ENCODE measurements at places on chromosomes 6 and 20.

DNA sequence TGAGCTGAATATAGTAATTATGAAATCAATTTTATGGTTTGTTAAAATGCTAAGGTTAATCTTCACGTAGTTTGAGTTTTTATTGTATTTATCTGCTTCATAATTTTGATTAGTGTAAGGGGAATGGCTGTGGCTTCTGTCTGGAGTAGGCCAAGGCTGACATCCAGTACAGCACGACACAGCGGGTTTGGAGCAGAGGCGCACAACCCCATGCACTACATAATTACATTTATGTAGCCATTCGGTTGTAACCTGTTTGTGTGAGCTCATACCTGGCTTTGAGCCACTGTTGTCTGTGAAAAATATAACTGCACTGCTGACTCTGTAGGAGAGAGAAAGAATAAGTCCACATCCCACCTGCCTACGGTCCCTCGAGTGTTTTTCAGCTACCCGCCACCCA is 615.5 kb downstream of the EYS start:
- no peak for DNase-seq

DNA sequence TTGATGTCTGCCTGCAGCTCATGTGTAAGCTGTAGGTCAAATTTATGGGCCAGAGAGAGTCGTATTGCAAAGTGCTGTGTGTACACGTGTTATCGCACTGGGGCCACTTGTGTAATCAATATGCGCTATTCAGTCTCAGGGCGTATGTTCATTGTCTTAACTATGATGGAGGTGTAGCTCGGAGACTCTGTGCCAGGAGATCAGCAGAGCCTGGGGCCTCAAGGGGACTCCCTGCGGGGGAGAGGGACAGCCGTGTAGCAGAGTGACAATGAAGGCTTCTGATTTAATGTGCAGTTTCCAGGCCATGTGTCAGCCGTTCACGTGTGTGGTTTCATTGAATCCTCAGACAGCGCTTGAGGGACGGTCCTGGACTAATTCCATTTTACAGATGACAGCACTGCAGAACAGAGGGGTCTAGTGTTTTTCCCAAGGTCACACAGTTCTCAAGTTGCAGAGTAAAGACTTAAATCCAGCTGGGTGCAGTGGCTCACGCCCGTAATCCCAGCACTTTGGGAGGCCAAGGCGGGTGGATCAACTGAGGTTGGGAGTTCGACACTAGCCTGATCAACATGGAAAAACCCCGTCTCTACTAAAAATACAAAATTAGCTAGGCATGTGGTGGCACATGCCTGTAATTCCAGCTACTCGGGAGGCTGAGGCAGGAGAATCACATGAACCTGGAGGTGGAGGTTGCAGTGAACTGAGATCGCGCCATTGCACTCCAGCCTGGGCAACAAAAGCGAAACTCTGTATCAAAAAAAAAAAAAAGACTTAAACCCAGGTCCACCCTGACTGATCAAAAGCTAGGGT is 242.5 kb downstream of the PREX1 start:
- DNase-seq = no peak

DNA sequence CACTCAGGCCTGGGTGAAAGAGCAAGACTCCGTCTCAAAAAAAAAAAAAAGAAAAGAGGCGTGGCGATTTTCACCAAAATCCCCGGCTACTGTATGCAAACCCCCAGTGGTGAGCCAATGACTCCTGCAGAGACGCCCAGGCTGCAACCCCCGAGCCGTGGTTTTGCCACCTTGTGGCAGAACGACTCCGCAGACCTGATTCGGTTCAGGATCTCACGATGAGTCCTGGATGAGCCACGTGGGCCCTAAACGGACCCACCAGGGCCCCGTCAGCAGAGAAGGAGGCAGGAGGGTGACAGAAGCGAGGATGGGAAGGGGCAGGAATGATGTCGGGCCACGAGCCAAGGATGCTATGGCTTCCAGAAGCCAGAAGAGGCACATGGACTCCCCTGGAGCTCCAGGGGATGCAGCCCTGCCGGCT is 42.5 kb downstream of the SLC2A4RG start:
- DNase-seq = no peak

- no peak for DNase-seq
Measured at GRCh38 chr6:69238067-69238466, 558.7 kb downstream of the LMBRD1 start.

- DNase-seq = no peak
Measured at GRCh38 chr20:10483691-10484090, 48.6 kb downstream of the SLX4IP start.

DNA sequence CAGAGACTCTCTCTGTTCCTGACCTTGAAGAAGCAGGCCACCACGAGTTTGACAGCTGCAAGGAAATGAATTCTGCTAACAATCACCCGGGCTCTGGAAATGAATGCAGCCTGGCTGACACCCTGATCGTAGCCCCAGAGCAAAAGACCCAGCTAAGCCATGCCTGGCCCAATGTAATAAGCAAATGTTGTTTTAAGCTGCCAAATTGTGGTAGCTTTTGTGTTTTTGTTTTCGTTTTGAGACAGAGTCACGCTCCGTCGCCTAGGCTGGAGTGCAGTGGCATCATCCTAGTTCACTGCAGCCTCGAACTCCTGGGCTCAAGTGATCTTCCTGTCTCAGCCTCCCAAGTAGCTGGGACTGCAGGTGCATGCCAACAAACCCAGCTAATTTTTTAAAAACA is 3.3 kb upstream of the OXT start:
- DNase-seq = no peak

DNA sequence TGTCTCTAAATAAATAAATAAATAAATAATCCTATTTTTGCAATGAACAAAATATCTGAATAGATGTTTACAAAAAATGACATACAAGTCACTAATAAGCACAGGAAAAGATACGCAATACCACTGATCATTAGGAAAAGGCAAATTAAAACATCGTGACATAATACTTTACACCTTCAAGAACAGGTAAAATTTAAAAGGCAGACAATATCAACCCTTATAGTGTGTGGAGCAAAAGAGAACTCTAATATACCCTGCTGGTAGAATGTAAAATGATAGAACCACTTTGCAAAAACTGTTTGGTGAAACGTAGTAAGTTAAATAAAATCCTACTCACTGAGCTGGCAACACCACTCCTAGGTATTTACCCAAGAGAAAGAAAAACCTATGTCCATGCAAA is 67.4 kb downstream of the ZMYND8 start:
- no peak for DNase-seq

DNA sequence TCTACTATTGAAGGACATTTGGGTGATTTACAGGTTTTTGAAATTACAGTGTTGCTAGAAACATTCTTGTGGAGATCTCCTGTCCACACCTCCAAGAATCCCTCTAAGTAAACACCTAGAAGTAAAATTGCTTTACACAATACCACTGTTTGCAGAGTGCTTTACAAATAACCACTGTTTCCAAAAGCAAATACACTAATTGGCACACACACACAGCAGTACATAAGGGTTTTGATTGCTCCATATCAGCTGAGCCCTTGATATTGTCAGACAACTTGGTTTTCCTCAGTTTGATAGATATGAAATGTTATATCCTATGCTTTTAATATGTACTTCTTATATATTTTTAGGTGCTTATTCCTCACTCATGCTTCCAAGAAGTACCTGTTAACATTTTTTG is 6.3 kb downstream of the HMGN4 start:
- DNase-seq = no peak

DNA sequence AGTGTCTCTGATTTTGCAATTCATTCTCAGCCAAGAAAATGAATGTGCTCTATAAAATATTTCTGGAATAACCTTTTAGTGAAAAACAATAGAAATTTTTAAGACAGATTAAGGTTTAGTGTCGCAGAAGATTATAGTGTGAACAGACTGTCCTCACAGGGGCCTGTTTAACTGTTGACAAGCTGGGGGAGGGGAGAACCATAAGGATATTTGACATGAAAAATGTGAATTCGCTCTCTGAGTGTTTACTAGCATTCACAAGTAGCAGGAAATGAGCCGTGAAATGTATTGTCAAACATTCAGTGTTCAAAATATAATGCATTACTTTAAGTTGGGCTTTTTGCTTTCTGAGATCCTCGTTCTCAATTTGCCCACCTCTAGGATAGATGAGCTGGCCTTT is 134.8 kb upstream of the TSHZ2 start:
- no peak for DNase-seq

DNA sequence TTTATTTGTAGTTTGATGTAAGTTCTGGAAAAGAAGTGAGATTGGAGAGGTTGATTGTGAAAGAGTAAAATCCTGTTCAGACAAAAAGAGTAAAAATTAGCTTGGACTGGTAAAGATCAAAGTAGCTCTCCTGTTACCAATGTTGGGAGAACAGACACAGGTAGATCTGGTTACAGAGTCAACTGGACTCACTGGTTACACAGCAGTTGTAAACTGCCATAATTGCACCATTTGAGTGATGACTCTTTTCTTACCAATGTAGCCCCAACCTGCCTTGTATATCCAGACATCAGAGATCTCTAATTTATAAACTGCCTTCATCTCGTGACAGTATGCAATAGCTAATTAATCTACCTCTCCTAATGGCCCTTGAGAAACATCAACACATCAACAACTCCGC is 165.6 kb upstream of the PRSS16 start:
- DNase-seq = no peak

- no peak for DNase-seq
Measured at GRCh38 chr6:11921017-11921438, 91.1 kb upstream of the HIVEP1 start.

DNA sequence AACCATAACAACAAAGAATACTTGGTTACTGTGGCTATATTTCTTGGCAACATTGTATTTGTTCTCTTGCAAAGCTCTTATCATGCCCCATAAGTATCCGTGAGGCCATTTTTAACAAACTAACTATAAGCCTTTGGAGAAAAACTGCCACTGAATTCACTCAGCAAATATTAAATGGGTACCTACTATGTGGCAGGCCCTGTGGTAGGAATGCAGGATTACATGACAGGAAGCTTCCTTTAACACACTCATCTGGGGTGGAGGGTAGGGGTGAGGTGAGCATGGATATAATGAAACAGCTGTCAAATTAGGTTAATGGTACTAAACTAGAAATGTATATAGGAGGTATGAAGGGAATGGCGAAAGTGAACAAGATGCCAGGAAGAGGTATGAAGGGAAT is 504.8 kb downstream of the MEI4 start:
- DNase-seq = no peak

DNA sequence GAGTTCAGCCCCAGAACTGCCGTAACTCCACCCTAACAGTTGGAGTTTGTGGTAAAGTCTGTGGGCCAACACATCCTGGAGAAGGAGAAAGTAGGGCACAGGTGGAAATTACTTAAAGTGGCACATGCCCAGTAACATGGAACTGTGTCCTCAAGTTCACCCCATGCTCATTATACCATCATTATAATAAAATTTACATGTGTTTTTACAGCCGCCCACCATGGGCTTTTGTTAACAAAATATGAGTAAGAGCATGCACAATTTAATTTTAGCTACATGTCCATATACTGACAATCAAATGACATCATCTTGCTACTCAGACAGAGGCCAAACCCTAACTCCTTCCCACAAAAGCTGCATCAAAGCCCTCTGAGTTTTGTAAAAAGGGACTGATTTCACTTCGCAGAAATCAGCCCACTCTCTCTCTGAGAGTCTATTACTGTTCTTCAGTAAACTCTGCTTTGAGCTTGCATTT is 17.3 kb upstream of the ELOVL4 start:
- peak; percentile 9 for DNase-seq

DNA sequence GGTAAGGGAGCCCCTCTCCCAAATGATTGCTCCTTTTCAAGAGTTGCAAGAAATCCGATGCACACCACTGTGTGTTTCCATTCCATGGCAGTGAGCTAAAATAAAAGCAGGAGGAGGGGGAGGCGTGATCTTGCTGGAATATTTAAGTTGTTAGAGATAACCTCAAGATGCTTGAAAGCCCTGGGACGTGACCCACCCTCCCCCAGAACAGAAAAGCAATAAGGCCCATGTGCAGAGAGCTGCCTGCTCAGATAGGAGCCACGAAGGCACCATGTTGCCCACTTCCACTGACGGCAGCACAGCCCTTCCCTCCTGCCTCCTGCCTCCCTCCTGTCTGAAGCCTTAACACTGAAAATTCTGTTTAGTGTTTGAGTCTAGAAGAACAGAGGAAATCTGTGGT is 432.6 kb upstream of the CDH4 start:
- DNase-seq = no peak

GRCh38 chr6:50602292-50602691 is 111.0 kb upstream of the TFAP2D start:
- DNase-seq = no peak

DNA sequence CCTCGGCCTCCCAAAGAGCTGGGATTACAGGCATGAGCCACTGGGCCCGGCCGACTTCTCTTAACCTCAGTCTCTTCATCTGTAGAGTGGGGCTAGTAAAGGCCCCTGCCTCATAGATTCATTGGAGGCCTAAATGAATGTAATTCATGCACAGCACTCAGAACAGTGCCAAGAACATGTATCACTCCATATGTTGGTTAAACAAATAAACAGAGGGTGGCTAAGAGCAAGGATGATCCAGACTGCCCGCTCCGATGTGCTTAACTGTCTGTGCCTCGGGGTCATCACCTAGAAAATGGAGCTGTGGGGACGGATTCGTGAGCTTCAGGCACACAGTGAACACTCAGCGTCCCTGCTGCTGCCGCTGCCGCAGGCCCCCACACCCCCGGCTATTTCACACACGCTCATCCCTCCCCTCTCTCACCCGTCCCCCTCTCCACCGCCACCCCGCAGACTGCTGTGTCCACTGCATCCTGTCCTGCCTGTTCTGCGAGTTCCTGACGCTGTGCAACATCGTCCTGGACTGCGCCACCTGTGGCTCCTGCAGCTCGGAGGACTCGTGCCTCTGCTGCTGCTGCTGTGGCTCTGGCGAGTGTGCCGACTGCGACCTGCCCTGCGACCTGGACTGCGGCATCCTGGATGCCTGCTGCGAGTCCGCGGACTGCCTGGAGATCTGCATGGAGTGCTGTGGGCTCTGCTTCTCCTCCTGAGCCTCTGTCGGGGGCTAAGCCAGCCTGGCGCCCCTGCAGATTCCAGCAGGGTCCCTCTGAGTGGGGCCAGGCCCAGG is 14.8 kb downstream of the MDFI start:
- no peak for DNase-seq

GRCh38 chr20:49459684-49460083 is 22.8 kb downstream of the KCNB1 start:
- DNase-seq = no peak

DNA sequence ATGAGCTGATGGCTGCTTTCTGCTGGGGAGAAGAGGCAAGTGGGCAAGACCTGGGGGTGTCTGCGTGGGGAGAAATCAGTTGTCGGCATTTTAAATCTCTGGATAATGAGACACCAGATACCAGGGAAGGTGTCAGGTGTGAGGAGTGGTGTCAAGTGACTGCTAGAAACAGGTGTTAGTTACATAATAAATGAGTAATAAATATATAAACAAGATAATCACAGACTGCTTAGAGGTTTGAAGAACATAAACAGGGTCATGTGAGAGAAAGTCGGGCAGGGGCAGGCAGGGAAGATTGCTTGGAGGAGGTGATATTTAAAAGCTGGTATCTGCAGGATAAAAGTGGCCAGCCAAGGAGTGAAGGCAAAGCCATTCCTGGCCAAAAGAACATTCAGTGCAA is 87.2 kb upstream of the RIN2 start:
- DNase-seq = no peak
